ENCODE measurements at places on chromosomes 3 and 15.

DNA sequence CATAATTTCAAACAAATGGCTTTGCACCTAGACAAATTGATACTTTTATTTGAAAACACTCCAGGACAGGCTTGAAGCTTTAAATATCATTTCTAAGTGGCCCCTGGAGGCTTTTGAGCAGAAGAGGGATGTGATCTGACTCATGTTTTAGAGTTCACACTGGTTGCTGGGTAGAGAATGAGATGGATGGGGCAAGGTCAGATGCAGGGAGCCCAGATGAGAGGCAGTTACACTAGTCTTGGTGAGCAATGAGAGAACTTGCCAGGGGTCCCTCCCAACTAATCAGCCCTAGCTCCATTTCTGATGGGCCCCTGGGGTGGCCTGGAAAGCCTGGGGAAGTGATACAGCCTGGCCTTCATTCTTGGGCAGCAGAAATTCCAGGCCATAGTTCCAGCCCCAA lies 190.4 kb downstream of the MEGF11 start:
- no peak for DNase-seq

GRCh38 chr3:78941587-78941986 lies 826.2 kb downstream of the ROBO1 start:
- DNase-seq: no peak

DNA sequence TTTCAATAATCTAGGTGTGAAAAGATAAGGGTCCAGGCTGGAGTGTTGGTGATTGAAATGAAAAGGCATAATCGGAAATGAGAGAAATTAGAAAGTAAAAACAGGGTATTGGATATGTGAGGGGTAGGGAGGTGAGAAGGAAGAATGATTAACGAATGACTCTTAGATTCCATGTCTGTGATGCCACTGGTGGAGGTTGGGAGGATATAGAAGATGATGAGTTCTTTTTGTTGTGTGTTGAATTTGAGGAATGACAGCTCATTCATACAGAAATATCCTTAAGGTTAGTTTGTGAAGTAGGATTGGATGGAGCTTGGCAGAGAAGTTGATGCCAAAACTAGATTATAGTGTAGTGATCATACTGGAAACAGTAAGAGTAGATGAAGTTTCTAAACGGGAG lies 72.2 kb upstream of the CCNL1 start:
- DNase-seq: no peak

DNA sequence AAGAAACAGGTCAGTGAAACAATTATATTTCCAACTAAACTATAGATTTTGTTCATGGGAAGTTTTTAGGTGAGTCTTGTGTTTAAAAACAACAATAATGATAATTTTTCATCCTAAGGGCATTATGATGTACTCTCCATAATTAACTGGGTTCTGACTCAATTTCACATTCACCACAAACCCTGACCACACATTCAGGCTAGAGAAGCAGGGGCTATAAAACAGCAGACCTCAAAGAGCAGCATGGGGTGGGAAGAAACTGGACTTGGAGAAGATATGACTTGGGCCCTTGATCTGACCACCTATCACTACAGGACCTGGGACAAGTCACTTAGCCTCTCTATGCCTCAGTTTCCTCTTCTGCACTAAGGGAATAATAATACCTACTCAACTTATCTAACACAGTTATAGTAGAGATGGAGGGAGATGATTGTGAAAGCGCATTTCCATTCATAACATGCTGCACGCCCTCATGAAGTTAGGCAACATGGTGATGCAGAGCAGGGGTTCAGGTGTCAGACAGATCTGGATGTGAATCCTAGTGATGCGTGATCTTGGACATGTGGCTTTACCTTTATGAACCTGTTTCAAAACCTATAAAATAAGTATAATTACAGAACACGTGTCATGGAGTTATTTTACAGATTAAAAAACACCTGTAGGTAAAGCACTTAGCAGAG lies 63.0 kb upstream of the ACP3 start:
- no peak for DNase-seq

DNA sequence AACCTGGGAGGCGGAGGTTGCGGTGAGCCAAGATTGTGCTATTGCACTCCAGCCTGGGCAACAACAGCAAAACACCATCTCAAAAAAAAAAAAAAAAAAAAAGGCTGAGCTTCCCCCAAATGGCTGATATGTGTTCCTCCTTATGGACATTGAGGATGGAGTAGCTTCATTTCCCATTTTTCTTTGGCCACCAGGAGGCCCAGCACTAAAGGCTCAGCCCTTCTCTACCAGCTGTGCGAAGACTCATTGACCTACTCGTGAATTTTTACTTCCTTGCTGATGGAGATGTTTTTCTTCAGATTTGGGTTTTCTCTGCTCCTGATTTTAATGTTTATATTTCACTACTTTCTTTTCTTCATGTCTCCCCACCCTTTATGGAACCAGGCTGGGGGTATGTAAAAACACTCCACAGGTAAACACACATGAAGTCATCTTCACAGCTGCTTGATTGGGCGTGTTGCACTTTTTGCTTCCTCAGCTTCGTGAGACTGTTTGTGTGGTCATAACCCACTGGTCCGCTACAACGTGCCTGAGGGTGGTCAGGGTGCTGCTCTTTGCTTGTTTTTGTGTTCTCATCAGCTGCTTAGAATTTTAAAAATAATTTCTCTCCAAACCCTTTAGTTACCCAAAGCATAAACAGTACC lies 13.5 kb downstream of the SEMA4B start:
- DNase-seq: no peak

DNA sequence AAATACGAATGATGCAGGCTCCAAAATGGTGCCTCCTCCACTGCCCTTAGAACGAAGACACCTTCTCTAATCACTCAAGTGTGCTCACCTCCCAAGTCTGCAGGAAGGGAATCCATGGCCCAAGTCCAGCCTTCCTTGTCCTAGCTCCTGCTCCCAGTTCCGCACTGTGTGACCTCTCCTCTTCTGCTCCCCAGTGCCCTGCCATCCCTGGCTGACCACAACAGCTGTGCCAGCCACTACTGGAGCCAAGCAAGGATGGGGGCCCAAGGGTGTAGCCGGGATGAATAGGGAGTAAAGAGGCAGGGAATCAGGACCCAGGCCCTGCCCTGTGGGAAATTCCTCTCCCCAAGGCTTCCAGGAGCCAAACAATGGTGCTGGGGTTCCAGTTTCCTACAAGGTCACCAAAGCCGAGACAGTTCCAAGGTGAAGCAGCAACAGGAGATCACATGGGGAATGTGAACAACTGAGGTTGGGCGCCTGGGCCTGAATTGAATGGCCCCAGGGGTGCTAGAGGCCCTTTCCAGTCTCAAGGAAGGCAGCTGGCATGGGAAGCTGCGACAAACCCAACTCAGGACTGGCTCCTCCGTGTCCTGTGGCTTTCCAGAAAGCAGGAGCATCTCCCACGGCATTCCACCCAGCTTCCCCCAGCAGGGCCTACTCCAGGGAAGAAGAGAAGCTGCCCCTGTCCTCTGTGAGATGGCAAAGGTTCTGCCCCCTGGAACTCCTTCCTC lies 20.2 kb downstream of the SEMA7A start:
- DNase-seq: no peak

DNA sequence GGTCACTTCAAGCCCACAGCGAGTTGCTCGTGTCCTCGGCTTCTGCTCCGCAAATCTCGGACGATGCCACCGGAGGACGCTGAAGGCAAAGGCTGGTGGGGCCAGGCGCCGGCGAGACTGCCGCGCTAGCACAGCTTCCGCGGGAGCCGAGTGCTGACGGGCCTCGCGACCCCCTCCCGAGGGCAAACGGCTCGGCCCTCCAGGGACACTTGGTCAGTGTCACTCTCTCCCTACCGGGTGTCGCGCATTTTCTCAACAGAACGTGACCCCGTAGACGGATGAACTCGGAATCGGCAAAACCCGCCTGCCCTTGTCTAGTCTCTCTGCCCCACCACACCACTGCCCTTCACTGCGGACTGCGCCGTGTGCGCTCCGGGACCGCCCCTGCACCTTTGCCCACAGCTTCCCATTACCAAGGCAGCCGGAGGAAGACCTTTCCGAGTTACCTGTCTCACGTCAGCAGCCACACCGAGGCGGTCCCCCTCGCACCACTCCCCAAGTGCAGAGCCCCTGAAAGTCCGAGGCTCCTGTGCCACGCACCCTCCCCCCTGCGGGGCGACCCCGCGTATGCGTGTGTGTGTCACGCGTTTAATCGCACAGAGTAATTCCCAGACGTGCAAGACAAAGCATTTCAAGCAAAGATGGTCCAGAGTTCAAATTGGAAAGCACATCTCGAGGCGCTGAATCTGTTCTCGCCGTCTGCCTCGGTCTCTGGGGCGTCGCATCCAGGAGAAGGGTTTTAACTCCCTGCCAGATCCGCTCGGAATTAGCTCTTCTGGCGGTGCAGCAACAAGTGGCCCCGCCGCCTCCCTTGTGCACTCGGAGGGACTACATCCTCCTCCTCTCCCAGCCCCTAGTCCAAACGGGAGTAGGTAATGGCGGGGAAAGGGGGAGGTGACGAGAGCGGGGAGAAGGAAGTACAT lies 245.0 kb upstream of the TOPAZ1 start:
- no peak for DNase-seq

DNA sequence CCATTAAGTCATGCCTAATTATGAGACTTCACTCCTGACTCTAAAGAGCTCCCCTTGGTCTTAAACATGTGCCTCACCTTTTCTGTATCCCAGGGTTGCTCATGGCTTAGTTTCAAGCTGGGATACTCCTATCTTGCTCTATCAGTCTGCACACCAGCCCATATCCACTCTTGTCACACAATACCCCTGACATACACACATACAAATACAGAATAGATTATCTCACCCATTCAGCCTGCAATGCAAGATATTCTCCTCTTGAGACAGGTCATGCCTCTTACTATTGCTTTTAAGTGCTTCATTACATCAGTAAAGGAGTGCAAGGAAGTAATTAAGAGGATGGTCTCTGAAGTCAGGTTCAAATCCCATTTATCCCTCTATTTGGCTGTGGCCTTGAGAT lies 587.3 kb downstream of the IGSF11 start:
- DNase-seq: no peak

GRCh38 chr15:39573844-39574243 lies 7.0 kb upstream of the THBS1 start:
- no peak for DNase-seq

DNA sequence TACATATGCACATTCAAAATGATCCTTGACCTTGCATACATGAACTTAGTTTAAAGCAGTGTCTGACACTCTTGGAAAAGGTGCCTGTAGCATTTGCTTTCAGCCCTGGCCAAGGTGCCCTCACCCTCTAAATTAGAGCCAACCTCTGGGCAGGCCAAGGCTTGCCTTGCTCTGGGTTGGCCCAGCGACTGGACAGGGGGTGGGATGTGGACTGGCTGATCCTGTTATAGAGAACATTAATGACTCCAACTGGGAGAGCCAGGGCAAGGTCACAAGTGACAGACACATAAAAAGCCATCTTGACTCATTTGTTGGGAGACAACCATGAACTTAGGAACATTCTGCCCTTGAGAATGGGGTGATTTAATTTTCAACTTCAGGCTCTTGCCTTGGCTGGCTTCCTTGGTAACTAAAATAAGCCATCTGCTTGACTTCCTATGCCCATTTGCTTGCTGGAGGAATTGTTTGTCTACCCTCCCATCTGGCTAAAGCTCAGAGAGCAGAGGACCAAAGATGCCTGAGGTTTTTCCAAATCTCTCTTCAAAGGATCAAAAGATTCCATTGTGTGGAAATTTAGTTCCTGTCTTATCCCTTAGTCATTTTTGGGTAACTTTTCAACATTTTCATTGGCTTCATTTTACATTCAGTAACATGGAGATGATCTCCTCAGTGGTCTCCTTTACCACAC lies 403.7 kb downstream of the SOX2 start:
- DNase-seq: no peak

DNA sequence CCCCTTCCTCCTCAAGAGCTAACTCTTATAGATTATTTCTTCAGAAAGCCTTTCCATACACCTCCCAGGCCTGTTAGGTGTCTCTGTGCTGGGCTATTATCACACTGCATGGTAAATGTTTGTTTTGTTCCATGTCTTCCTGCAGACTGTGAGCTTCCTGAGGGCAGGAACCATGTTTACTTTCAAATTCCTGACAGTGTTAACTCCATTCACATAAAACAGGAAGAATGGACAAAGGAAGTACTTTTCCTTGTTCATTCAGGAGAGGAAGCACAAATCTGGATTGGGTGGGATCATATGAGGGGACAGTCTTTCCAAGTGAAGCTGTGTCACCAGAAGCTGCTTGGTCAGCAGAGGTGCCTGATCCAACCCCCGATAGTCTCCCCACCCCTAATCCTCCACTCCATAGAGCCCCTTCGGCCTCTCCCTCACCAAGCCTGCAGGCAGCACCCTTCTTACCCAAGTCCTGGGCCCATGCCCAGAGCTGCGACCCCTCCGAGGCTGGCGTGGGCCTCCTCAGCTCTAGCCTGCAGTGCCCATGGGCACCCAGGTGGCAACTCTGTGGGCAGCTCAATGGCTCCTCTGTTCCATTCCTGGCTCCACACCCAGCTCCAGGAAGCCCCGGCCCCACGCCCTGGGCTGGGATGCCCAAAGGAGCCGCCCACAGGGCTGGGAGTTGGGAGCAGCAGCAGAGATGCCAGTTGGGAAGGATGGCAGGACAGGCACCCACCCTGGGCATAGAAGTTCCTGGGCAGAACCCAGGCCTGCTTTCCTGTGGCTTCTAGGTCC lies 6.9 kb downstream of the SHF start:
- DNase-seq: no peak

GRCh38 chr3:131995891-131996290 lies 38.9 kb downstream of the CPNE4 start:
- DNase-seq: no peak

DNA sequence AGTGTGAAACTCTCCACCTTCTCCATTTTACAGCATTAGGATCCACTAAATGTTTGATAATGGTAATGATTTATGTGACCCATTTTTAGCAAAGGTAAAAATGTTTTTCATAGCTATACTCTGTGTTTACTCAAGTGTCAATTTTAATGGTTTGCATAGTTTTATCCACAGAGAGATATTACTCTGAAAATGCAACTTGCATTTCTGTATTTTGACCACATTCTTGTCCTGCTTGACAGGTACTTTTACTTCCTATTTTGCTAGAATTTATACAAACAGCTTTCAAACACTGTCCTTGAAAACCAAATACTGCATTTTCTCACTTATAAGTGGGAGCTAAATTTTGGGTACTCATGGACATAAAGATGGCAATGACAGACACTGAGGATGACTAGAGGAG lies 62.9 kb downstream of the SERPINI1 start:
- DNase-seq: no peak

DNA sequence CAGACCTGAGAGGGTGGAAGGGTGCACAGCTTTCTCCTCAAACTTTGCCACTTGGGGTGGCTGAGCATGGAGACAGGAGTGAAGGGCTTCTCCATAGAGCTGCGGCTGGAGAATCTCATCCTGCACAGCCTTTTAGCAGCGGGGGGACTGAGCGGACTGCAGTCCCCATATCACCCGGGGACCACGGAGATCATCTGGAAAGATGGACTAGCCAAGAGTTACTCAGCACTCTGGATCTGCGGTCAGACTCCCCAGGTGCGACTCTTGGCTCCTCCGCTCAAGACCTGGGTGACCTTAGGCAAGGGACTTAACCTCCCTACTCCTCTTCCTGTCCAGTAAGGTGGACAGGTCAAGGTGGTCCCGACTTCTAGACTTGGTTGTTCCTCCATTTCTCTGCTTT lies 125.8 kb upstream of the MEF2A start:
- no peak for DNase-seq

DNA sequence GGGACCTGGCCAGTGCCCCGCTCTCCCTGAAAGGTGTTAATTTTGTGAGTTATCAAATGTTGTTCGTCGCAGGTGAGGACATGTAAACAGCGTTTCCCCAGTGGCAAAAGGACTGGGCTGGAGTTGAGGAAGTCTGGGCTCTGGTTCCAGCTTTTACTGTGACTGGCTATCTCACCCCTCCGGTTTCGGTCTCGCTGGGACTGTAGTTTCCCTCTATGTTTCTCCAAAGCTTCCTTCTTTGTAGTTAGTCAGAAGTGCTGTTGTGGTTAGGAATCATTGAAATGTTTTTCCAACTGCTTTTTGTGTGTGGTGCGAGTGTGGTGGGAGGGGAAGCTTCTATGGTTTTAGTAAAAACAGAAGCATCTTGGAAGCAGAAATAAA lies 990 bp upstream of the CLDN1 start:
- DNase-seq: no peak
